ENCODE measurements at places on chromosomes 2 and 18.

DNA sequence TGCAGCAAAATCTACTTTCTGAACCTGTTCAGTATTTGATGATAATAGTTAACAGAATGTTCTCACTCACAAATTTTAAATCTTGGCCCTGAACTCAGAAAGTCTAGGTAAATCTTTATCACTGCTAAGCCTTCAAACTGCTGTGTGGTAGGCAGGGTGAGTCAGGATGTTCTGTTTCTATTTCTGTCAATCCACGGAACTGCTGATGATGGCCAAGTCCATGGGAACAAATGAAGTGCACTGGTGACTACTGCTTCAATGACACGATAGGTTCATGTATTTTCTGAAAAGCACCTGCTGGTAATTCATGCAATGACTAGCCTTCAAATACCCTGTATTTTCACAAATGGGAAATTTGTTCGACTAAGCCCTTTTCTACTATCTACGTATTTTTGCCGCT is 14.2 kb downstream of the NIFK start:
- no peak for DNase-seq

DNA sequence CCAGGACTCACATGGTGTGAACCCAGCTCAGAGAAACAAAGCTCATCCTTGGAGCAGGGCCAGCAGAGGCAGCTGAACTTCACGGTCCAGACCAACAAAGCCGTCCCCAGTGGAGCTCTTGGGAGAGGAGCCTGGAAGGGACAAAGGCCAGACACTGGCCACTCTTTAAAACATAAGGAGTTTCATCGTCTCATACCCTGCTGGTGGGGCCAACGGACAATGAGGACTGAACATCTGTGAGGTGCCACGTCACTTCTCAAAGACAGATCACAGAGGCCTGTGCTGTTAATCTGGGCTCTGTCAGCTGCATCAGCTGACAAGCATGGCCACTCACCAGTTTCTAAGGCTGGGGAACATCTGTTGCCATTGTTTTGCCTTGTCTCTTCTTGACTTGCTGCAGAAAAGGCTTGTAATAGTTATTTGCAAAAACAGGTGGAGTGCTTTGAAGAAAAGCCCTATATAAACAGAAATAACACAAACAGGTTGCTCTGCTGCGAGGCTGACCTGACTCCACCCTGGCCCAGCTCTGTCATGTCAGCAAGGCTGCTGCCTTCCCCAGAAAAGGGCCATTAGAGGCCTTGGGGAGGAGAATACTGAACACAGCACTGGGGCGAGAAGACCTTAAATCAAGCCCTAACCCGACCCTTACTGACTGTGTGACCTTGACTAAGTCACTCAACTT is 68.1 kb upstream of the DAPL1 start:
- peak; percentile 37 for DNase-seq

- no peak for DNase-seq
Observed at GRCh38 chr18:23521907-23522306, 18.6 kb downstream of the RMC1 start.

- DNase-seq: no peak
Observed at GRCh38 chr2:70990216-70990615, 4.5 kb downstream of the TEX261 start.

GRCh38 chr2:157076526-157077161 is 180.9 kb upstream of the GALNT5 start:
- no peak for DNase-seq

Measured in COR-L47 (cell line).